ENCODE measurements at places on chromosomes 7 and 10. TPM values are rescaled to one million over a fixed set of nuclear protein-coding genes. Genes with fewer than 3 reads are reported as not detected.

DNA sequence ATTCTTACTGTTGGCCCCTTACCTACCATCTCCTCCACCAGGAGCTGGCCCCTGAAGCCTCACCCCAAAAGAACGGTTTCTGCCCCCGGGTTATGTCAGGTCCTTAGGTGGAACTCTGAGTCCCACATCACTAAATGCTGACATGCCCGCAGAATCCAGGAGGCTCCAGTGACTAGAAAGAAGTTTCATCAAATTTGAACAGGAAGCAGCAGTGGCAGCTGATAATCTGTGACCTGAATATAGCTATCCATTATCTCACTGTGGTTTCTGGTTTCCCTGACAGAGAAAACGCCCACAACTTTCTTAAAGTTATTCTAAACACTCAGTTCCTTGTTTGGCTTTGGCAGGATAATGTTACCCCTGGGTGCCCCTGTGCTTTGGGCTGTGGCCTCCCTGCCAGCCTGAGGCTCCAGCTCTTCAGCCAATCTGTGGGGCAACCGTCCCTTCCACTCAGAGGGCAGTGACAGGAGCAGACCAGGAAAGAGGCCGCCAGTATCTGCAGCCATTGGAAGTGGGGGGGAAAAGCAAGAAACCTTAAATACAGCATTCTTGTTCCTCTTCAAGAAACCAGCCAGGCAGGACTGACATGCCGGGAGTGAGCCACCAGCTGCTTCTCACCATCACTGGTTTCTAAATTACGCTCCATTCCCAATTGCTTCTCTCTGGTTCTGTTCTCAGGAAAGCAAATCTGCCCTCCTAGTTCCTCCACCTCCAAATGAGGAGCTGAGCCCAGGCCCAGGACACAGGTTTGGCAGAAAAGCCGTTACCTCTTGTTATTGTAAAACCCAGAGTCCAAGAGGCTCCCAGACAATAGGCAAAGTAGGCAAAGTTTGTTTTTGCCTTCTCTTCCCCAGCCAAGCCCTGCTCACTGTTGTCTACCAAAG lies 41.2 kb upstream of the VCL start:
- no peak overlapping the region for H3K4me3 ChIP-seq
- H3K27ac ChIP-seq: peak overlapping the region; percentile 55
- no peaks in the 10 kb centered on the region for H3K36me3 ChIP-seq
- no peaks in the 10 kb centered on the region for H3K27me3 ChIP-seq
- DNase-seq: no peak

DNA sequence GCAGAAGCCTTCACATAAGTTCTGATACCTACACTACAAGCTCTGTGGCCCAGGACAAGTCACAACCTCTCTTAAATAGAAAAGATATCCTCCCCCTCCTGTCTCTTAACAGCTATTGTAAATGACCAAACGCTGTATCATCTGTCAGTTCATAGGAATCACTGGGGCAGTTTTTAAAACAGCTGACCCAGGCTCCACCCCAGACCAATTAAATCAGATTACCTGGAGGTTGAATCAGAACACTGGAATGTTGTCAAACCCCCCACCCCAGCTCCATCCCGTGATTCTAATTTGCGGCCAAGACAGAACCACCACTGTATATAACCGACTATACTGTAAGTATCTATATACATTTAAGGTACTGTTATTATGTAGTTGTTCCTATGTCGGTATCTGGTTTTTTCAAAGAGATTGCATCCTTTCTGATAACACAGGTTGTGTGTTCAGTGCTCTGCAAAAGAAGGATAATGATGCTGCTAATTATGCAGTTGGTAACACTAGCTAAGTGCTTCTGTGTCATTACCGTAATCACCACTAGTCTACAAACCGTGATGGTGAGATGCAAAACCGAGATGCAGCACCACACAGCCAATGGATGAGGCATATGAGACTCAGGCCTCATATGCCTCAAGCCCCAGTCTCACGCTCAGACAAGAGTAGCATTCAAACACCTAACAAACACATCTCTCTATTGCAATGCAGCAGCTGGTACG lies 47.4 kb downstream of the TNS3 start:
- no peaks in the 10 kb centered on the region for H3K36me3 ChIP-seq
- no peak overlapping the region for H3K4me3 ChIP-seq
- H3K27me3 ChIP-seq: no peaks in the 10 kb centered on the region
- H3K4me1 ChIP-seq: no peaks in the 10 kb centered on the region
- no peak overlapping the region for H3K27ac ChIP-seq

DNA sequence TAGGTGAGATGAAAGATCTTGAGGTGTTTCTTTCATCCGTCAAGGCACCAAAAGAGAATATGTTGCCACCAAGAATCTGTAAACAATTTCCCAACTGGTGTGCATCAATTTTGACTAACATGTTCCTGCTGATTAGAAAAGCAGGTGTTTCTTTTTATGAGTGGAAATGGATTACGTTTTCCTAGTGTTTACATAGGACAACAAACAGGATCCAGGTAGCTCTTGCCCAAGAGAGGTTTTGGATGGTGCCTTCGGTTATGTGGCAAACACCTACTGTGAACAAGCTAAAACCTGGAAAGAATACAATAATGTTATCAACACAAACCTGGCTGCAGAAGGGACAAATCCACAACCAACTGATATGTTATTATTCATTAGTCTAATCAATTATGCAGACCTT lies 53.6 kb upstream of the WNT16 start:
- no peak for DNase-seq
- H3K36me3 ChIP-seq: peaks cover 2% of the 10 kb centered on the region
- H3K4me1 ChIP-seq: peaks cover 2% of the 10 kb centered on the region
- no peaks in the 10 kb centered on the region for H3K27me3 ChIP-seq
- H3K27ac ChIP-seq: no peak overlapping the region

DNA sequence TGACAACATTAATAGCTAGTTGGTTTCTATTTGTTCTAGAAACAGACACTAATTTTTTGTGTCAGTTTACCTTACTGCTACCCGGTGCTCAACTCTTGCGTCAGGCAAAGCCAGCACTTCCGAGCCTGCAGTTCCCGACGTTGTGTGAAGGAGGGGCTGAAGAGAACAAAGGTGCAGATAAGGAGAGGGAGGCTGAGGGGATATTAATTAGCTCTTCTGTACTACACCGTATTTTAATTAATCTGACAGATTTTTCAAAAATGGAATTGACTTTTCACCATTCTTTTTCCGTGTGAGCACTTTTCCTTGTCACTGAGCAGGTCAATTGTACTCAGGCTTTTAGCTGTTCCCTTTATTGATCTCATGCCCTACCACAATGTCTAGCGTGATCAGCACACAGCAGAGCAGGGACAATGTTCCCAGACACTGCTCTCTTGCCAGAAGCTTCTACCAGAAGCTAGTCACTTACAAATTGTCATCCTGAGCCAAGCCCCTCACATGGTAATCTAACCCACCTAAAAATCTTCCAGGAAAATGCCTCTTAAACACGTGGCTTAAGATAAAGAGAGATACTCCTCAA lies 650.5 kb upstream of the MKI67 start:
- no peak for DNase-seq
- no peaks in the 10 kb centered on the region for H3K27me3 ChIP-seq
- H3K4me3 ChIP-seq: no peak overlapping the region
- H3K36me3 ChIP-seq: no peaks in the 10 kb centered on the region
- no peaks in the 10 kb centered on the region for H3K4me1 ChIP-seq

GDF2 gene
- not detected for total RNA-seq

All from aorta (tissue), 5 donors.